Nephron progenitor cell (in vitro differentiated cells): ENCODE measurements at places on chromosomes 12 and 14.

GRCh38 chr12:114826244-114826643 lies 142.3 kb upstream of the TBX3 start:
- no peak for DNase-seq

GRCh38 chr12:108839890-108840230 lies 17.5 kb downstream of the SSH1 start:
- DNase-seq = no peak

DNA sequence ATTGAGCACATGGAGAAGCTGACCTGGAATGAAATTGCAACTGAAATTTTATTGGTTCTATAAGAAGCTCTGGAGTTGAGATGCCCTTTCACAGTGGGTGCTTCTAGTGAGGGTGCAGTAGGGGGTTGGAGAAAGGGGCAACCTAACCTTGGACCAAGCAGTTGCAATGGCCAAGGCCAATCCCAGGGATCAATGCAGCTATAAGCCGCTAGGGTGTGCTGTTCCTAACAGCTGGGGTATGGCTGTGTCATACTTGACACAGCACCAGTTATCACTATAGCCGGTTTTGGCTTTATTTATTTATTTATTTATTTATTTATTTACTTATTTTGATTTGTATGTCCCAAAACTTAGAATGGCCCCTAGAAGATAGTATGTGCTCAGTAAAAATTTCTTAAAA lies 505.9 kb downstream of the FLRT2 start:
- DNase-seq = peak; percentile 18

GRCh38 chr12:111692575-111693210 lies 6.8 kb downstream of the ACAD10 start:
- no peak for DNase-seq

DNA sequence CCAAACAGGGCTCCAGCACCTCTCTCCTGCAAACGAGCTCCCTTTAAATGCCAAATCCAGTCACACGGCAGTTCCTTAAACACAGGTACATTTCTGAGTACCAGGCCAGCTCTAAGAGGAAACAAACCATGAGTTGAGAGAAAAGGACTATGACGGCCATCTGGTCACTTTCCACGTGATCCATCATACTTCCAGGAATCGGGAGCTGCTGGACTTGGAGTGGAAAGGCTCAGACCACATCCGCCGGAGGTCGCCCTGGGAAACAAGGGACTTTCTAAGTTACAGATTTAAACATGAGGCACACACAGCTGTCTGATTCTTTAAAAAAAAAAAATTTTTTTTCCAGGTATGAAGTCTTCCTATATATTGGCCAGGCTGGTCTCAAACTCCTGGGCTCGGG lies 39.2 kb downstream of the ACADS start:
- DNase-seq = no peak

DNA sequence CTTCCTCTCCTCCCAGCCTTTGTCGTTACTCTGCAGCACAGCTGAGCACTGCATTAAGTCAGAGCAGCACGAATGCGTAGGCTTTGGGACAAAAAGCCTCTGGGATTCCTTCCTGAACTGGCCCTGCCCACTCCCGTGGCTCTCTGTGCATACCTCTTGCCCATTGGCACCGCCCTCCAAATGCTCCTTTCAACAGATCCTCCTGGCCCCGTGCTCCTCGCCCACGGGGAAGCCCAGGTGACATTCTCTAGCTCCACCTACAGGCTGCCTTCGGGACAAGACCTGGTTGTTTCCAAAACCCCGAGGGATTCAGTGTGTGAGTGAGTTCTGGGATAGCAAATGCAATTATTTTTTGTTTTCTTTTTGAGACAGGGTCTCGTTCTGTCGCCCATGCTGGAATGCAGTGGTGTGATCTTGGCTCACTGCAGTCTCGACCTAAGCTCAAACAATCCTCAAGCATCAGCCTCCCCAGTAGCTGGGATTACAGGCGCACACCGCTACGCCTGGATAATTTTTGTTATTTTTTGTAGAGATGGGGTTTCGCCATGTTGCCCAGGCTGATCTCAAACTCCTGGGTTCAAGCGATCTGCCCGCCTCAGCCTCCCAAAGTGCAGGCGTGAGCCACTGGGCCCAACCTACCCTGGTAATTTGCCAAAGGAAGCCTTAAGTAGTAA lies 17.9 kb upstream of the TDRD9 start:
- peak; percentile 78 for DNase-seq

DNA sequence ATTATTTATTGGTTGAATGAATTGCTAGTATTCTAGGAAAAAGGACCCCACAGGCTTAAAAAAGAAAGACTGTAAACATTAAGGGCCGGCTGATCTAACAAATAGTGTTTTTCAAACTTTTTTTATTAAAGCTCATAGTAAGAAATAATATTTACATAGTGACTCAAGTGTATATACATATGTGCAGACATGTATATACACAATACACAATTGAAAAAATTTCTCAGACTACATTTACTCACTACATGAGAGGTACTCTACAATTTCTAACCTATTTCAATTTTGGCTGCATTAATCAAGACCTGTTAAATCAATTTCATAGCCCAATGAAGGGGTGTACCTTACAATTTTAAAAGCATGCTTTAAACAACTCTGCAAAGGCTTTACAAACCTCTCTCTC lies 17.5 kb downstream of the KCNH5 start:
- no peak for DNase-seq

GRCh38 chr12:96091833-96092232 lies 56.4 kb upstream of the LTA4H start:
- no peak for DNase-seq

GRCh38 chr12:116610971-116611541 lies 51.9 kb downstream of the MAP1LC3B2 start:
- DNase-seq = no peak

GRCh38 chr12:12017135-12017581 lies 53.6 kb upstream of the BCL2L14 start:
- DNase-seq = no peak

- DNase-seq = peak; percentile 16
Observed at GRCh38 chr12:115051378-115051777, 367.4 kb upstream of the TBX3 start.

- no peak for DNase-seq
Observed at GRCh38 chr12:106287364-106287763, 15.2 kb upstream of the TCP11L2 start.

DNA sequence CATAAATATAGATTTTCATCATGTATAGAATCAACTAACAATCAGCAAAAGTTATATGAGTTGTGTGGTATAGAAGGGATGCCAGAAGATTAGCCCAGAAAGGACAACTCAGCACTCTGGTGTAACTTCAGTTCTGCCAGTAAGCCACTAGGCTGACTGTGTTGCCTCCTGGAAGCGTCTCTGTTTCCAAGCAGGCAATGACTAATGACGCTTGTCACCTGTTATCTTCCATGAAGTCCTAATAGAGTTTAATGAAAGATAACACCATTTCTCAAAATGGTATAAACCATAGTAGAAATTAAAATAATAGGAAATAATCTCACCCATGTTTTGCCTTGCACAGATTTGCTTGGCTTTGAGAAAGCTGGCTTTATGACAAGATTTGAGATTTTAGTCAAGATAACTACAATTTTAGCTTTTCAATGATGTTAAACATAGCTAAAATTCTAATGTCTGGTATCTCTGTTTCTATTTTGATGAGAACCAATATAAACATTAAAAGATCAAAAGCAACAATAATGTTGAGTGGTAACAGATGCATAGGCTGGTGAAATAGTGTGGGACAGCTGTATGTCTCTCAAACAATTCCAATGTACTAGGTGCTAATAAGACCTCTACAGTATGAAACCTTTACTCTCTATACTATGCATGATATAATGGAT lies 9.0 kb upstream of the RNU6-7 start:
- no peak for DNase-seq

GRCh38 chr14:44847526-44848309 lies 114.0 kb downstream of the KLHL28 start:
- DNase-seq = no peak

- DNase-seq = no peak
Observed at GRCh38 chr12:75771023-75771422, 259.6 kb upstream of the KRR1 start.

GRCh38 chr12:49885663-49886461 lies 17.8 kb downstream of the FAIM2 start:
- DNase-seq = no peak

- no peak for DNase-seq
Observed at GRCh38 chr14:25110106-25110505, 60.2 kb upstream of the STXBP6 start.

- no peak for DNase-seq
Observed at GRCh38 chr12:51001799-51002198, 24.4 kb downstream of the SLC11A2 start.

DNA sequence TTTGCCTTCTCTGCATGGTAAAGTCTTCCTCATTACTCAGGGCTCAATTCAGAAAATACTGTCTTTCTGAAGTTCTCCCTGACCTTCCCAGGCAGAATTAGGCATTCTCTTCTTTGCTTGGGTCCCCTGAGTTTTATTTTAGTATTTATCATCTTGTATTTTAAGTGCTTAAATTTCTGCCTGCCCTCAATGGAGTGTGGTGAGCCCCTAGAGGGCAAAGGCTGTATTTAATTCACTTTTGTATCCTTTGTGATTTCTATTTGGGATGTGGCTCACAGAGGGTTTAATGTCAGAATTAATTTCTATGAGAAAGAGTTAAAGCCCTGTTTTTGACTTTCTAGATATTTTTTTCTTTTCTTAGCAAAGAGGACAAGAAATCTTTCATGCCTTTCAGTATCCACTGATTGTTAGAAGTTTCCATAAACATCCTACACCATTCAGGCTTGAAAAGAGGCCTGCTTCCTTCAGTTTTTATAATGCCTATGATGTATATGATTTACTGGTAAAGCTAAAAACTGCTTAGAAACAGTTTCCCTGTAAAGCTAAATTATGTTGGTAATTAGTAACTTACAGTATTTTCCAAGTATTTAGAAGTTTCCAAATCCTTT lies 55.6 kb upstream of the PTPRB start:
- no peak for DNase-seq

DNA sequence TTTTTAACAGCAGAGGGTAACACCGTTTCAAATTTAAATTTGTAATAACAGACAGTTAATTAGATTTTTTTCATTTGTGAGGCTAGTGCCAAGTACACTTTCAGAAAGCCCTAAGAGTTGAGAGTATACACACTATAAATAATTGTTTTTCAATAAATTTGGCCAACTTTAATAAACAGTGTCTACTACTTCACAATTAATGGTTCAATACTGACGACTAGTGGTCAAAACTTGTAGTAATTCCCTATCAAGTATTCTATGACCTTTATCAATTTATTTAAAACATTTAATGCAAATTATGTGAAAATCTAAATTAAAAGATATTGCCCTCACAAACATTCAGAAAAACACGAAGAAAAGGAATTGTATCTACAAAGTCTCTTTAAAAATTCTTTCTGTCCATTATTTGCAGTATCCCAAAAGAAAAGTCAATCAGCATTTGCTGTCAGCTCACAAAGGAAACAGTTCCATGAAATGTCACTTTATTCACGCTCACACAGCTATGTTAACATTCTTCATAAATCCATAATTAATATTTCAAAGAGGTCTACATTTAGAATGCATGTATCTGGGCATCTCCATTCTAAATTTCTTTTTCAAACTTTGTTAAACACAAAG lies 91.2 kb downstream of the CEP128 start:
- no peak for DNase-seq

GRCh38 chr12:3446235-3446634 lies 44.8 kb upstream of the PRMT8 start:
- DNase-seq = no peak

GRCh38 chr12:130982565-130983225 lies 29.0 kb downstream of the ADGRD1 start:
- DNase-seq = no peak
